Kidney (tissue), 22 donors: ENCODE measurements at places on chromosomes 3 and 15. TPM values are rescaled to one million over a fixed set of nuclear protein-coding genes. Genes with fewer than 3 reads are reported as not detected.

- DNase-seq: no peak
These were observed 125.4 kb downstream of the ULK4 start for GRCh38 chr3:41836360-41837134.

GRCh38 chr3:159795681-159796175, 192.9 kb upstream of the IL12A start:
- no peak for DNase-seq

GOLGA8Q gene
- 1.6 TPM for total RNA-seq

- no peak for DNase-seq
These were observed 1131.4 kb downstream of the IGSF11 start for GRCh38 chr3:117903226-117903625.

DNA sequence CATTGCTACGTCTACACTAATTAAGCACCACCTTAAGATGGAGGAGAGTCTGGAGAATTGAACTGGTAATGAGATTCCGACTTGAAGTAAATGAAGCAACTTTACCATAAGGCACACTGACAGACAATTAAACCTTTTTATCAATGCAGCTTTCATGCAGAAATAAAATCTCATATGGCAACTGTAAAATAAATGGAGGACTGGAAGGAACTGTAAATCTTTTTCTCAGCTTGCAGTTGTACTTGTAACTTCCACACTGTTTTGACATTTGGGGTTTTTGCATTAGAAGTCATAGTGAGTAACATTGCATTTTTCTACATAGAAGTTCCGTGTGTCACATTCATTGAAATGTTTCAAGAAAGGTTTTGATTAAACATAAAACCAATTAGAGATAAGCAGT, 705.3 kb downstream of the NLGN1 start:
- DNase-seq: no peak

GRCh38 chr3:181948286-181948685, 236.6 kb downstream of the SOX2 start:
- DNase-seq: no peak

SCN5A gene
- 0.72 TPM for total RNA-seq

DNA sequence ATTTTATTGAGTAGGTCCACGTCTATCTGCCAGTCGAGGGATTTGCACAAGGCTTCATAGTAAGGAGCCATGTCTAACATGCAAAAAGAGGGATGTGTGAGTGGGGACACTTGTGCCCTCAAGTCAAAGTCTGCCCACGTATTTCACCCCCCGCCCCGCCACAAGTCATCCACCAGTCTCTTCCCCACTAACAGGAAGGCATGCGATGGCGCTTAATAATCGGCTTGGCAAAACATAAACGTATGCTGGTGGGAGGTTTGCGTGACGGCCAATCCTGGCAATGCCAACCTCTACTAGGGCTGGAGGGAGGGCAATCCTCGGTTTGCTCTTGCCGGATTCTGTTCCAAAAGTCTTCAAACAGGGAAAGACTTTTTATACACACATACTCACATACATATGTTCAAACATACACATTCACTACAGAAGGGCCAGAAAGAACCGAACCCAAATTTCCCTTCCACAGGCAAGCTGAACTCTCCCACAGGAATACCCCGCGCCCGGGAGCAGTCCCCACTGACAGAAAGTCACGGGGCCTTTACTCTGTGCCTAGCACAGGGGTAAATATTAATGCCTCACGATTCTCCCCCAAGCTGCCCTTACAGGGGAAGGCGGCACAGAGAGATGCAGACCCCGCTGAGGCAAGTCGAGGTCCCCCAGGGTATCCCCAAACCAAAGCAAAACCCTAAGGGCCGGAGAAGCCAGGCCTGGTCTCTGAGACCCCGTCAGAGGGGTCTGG, 675 bp downstream of the PSMD6 start:
- DNase-seq: no peak

- no peak for DNase-seq
These were observed 20.6 kb downstream of the MAP2K5 start for GRCh38 chr15:67563092-67563491.

GRCh38 chr3:89434621-89435380, 327.4 kb downstream of the EPHA3 start:
- DNase-seq: no peak

DNA sequence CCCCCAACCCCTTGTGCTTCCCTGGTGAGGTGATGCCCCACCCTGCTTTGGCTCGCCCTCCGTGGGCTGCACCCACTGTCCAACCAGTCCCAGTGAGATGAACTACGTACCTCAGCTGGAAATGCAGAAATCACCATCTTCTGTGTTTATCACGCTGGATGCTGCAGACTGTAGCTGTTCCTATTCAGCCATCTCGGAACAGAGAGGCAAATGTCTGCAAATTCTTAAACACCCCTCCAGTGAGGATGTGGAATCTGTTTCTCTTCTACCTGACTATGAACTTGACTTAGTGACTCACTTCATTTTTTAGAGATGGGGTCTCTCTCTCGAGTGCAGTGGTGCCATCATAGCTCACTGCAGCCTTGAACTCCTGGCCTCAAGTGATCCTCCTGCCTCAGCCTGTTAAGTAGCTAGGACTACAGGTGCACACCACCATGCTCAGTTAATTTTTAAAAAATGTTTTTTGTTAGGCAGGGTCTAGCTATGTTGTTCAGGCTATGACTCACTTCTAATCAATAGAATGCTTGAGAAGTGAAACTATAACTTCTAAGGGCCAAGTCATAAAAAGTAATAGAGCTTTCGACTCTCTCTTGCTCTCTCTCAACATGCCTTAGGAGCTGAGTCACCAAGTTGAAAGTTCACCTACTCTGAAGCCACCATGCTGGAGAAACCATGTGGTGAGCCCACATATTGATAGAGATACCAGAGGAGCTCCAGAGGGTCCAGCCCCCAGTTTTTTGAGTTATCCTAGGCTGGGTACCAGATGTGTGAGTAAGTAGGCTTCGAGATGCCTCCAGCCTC, 11.5 kb upstream of the PARP14 start:
- no peak for DNase-seq

GRCh38 chr3:122004991-122005565, 17.0 kb downstream of the ILDR1 start:
- no peak for DNase-seq

HYAL1 gene
- total RNA-seq: 47.5 TPM

GRCh38 chr3:138297876-138298275, 31.8 kb downstream of the NME9 start:
- DNase-seq: no peak

DNA sequence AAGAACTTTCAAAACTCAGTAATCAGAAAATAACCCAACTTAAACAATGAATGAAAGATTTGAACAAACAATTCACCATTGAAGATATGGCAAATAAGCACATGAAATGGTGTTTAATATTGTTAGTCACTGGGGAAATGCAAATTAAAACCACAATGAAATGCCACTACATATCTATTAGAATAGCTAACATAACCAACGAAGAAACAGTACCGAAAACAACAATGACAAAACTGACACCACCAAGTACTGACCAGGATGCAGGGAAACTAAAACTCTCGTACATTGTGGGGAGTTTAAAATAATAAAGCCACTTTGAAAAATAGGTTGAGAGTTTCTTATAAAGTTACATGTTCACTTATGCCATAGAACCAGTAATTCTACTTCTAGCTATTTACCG, 69.1 kb downstream of the KBTBD8 start:
- no peak for DNase-seq

CCDC39 gene
- total RNA-seq: 0.60 TPM

IGF2BP2 gene
- total RNA-seq: 26.9 TPM

CAPN3 gene
- total RNA-seq: 12.9 TPM

DNA sequence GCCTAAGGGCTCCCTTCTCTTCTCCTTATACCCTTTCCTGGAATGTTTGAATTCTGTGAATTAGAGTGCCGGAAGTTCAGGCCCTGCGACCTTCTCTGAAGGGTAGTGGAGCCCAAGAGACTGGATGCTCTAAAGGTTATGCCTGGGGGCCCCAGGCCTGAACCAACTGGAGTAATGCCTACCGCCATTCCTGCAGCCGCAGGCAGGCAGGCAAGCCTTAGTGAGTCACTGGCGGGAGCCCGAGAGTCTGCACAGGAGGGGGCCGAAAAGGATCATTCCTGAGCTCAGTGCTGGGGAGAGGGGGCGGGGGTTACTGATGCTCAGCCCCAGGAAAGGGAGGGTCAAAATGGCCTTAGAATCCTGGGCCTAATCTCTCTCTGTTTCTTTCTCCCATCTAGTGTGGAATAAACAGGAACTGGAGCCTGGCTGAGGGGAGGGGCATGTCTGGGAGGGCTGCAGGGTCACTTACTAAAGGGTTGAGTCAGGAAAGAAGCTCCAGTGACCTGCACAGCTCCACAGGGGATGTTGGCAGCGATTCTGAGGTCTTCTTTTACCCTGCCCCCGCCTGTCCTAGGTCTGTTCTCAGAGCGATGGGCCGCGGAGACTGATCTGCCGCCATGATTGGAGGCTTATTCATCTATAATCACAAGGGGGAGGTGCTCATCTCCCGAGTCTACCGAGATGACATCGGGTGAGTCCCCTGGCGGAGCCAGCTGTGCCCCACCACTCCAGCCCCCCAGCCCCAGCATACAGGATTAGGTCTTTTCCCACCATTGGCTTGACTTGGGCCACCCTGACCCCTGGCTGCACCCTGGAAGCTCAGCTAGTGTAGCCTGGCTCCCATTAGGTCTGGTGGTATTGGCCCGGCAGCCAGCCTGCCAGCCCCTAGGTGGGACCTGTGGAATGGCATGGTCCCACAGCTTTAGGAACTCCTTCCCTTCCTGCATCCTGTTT, 2.0 kb downstream of the AP2M1 start:
- DNase-seq: peak; percentile 40

HEG1 gene
- 96.3 TPM for total RNA-seq

- no peak for DNase-seq
These were observed 268.0 kb downstream of the EPHA3 start for GRCh38 chr3:89375451-89375850.

DNA sequence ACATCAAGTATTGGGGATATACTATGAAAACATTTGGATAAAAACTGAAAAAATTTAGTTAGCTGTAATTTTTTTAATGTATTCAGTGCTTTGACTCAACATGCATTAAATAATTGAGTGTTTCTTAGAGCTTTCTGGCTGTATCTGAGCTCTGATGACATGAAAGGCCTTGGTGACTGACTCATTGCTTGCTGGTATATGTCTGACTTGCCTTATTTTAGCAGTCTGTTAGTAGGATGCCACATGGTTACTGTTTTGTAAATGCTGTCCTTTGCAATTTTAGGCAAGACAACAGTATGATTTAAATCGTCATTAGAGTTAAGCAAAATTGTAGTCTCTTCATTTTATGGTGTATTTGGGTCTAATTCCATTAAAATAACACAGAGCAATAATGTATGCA, 199.2 kb downstream of the GHSR start:
- DNase-seq: no peak

- DNase-seq: no peak
These were observed 27.9 kb downstream of the ALDH1L1 start for GRCh38 chr3:126152458-126152857.

- peak; percentile 86 for DNase-seq
These were observed 1.3 kb downstream of the SPSB4 start for GRCh38 chr3:141052201-141053069.

DNA sequence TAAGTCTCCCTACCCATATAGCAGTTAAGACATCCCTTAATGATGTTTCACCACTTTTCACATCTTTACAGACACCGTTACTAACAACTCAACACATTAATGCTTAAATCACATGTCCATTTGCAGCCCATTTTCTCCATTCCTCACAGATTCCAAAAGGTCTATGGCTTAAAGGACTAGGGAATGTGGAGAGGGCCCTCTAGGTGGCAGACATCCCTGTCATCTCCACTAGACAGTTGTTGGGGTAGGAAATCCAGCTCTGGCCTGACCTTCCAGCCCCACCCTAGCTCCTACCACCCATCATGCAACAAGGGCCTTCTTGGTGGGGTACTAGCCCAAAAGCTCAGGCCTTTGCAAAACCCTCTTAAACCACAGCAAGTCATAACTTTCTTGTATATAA, 25.2 kb downstream of the CPEB1 start:
- DNase-seq: no peak

SUCNR1 gene
- total RNA-seq: 7.3 TPM

TMIE gene
- 0.79 TPM for total RNA-seq

SLC28A2 gene
- total RNA-seq: not detected
